ENCODE measurements at places on chromosomes 2 and 18.
A peak's percentile ranks its signal among the peaks of the same experiment; 100 is the strongest.

DNA sequence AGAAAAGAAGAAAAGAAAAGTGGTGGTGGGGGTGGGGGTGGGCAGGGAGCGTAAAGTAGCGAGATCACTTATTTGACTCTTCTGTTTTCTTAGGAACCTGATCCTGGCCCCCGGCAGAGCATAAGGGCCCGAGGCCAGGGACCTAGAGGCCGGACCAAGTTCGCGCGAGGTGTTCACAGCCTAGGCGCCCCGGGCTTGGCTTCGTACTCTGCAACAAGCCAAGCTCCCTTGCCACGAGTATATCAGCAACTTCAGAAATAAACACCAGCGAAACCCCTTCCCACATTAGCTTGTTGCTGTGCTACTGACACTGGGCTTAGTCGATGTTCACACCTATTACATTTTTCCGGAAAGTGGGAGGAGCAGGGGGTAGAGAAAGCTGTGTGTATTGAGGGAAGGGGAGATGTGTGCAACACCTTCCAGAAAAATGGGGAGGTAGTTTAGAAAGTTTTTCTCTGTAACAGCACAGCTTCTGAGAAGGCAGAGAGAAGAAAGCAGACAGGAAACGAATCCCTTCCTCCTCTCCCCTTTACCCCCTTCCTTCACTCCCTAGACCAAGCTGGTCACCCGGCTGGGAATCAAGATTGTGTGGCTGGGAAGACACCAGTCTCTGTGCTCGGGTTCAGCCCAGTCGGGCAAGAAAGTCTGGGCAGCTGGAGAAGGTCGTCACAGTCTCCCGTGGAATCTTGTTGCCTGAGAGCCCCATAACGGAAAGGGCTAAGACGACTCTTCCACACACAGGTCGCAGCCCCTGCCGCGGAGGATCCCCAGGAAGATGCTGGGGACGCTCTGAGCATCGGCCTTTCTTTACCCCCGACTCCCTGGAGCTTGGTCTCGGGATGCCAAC is 12.0 kb upstream of the SATB2 start:
- DNase-seq: no peak

- peak; percentile 91 for DNase-seq
Observed at GRCh38 chr2:167292430-167293171, 404.3 kb downstream of the XIRP2 start.

GRCh38 chr18:77000527-77000926 is 132.1 kb downstream of the MBP start:
- DNase-seq: peak; percentile 56

- no peak for DNase-seq
Observed at GRCh38 chr2:173940208-173941020, 24.8 kb downstream of the SP3 start.

GRCh38 chr2:11013196-11013595 is 101.5 kb downstream of the KCNF1 start:
- no peak for DNase-seq

DNA sequence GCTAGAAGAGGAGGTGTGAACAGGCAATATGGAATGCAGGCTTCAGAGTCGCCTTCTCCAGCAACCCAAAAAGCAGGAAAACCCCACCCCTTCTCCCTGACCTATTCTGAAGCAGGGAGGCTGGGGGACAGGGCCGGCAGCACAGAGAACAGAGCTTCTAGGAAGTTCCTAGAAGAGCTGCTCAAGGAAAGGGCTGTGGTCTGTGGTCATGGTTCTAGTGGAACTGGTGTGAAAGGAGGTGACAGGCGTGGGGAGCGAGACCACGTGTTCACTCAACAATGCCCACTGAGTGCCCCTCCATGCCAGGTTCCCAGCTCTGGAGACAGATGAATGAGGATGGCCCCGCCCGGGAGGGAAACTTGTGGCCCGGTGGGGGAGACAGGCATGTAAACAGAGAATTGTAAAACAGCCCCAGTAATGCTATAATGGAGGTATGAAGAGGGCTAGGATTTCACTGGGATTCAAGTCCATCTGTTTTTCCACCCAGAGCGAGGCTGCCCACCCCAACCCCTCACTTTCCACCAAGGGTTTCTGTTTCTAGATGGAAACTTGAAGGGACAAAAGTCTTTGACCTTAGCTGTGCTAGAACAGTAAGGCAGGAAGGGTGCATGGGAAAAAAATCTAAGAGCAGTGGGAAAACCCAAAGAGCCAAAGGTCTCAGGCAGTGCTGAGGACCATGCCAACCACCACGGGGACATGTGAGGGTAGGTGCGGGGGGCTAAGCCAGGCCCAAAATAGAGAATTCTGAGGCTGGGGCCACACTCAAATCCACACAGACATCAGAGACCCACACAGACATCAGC is 71.8 kb downstream of the TNS1 start:
- no peak for DNase-seq

GRCh38 chr2:40367652-40368051 is 84.2 kb downstream of the SLC8A1 start:
- DNase-seq: no peak

GRCh38 chr2:156253765-156254164 is 78.8 kb downstream of the NR4A2 start:
- DNase-seq: no peak

DNA sequence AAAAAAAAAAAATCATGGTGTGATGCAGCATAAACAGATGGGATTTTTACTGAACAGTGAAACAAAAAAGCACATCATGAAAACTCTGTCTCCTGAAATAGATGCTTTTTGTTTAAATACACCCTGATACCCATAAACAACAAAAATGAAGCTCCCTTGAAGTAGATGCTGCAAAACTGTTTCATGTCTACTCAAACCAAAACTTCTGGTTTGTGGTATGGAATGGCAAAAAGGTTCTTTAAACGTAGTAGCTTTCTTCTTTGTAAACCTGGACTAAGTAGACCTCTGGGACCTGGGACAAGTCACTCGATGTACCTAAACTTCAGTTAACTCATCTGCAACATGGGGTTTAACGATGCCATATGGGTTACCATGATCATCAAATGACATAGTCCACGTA is 64.4 kb upstream of the RAPH1 start:
- no peak for DNase-seq

DNA sequence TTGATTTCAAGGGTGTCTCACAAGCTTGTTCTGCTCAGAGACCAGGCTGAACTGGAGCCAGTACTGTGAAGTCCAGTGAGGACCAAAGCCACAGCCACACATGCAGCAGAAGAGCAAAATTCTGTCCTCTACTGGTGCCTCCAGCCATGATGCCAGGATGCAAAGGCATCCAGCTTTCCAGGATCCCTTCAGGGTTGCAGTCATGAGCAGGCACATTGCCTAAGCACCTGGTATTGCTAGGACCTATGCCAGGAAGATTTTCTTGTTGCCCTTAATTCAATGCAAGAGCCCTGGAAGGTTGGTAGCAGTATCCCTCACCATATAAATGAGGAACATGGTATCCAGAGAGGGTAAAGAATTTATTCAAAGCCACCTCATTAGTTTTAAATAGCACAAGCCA is 78.9 kb upstream of the CYRIA start:
- no peak for DNase-seq

- no peak for DNase-seq
Observed at GRCh38 chr2:236990552-236990951, 95.1 kb upstream of the COPS8 start.

DNA sequence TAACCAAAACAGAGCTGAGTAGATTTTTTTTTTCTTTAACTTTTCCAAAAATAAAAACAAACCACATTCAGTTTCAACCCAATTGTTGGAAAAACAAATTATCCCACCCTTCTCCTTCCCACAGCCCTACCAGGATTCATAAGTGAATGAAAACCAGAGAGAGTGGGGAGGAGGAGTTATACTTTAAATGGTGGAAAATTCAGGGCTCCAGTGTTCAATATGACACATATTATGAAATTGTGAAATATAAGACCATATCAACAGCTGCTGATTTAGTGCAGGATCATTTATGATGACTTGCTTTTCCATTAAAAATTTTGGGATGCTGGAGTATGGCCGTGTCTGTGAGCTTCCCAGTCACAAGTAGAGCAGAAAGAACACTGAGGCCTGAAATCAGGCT is 26.7 kb downstream of the COLEC12 start:
- DNase-seq: no peak

DNA sequence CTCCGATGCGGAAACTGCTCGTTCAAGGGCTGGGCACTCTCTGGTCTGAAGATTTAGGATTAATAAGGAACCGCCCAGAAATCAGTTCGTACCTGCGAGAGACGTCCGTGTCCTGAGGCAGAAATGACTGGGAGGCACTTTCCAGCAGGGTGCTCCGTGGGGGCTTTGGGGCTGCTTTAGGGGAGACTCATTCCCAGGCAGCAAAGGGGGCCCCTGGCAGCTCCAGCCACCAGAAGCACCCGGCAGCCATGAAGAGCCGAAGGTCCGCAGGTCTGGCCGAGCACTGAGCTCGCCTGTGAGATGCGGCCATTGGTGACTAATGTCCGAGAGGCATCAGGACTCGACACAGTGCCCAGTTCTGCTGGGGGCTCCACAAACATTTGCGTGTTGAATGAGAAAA is 20.9 kb downstream of the KCNG2 start:
- no peak for DNase-seq

GRCh38 chr2:3461801-3462492 is 57.4 kb downstream of the ADI1 start:
- peak; percentile 43 for DNase-seq

DNA sequence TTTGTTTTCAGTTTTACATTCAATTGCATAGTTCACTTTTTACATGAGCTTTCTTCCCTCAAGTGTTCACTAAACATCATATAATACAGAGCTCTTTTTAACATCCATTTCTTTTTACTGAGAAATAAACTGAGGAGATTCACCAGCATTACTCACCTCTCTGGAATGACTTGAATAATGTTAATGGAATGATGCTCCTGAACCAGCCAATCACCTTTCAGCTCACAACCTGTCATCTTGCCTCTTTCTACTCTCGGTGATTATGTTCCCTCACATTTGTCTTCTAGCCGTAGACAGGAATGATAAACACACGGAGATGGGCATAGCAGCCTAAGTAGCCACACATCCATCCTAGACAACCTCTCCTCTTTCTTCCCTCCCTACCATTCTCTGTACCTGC is 301.7 kb downstream of the PAX3 start:
- no peak for DNase-seq

GRCh38 chr18:45494811-45495210 is 120.5 kb upstream of the SLC14A2 start:
- no peak for DNase-seq

- DNase-seq: no peak
Observed at GRCh38 chr18:55762424-55762823, 174.4 kb upstream of the TCF4 start.

GRCh38 chr18:62977512-62977911 is 262.2 kb downstream of the PHLPP1 start:
- no peak for DNase-seq

GRCh38 chr18:40529478-40529877 is 1425.6 kb upstream of the PIK3C3 start:
- DNase-seq: peak; percentile 37

DNA sequence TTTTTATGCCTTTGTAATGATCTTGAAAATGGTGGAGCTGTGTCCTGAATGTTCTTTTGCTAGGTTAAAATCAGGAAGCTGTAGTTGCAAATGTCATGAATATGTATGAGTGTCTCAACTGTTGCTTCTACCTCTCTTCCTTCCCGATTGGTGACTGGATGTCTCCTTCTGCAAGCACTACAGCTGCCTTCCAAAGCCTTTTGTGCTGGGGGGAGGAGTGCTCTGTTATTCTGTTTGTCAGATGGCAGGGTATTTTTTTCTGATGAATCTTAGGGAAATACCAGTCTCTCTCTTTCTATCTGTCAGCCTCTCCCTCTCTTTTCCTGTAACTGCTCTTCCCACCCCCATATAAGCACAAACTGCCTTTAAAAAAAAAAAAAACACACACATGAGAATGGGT is 1396.3 kb upstream of the CELF4 start:
- no peak for DNase-seq

DNA sequence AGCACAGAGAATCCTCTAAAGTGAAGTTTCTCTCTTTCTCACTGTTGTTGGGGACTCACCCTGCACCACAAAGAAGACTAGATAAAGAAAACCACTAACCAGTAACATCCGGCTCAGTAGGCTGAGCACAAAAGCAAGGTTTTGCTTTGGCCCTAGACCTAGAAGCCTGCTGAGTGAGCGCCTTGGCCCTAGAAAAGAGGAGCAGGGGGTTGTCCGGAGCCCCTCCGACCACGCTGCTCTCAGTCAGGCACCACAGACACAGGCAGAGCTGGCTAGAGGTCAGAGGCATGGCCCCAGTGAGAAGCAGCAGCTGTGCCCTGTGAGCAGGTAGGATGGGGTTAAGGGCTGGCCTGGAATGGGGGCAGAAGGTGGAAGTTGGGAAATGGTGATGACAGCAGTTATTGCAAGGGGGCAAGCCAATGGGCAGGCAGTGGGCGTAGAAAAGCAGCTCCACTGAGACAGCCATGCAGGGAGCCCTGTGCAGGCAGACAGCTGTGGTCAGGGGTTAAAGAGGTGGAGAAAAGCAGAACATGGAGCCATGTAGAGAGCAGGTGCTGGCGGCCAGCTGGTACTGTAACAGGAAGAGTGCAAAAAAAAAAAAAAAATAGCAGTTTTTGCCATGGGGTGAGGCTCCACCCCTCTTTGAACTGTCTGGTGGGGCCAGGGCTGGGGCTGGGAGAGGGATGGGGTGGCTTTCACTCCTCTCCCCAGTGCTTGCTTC is 36.9 kb upstream of the SLC14A1 start:
- peak; percentile 90 for DNase-seq

DNA sequence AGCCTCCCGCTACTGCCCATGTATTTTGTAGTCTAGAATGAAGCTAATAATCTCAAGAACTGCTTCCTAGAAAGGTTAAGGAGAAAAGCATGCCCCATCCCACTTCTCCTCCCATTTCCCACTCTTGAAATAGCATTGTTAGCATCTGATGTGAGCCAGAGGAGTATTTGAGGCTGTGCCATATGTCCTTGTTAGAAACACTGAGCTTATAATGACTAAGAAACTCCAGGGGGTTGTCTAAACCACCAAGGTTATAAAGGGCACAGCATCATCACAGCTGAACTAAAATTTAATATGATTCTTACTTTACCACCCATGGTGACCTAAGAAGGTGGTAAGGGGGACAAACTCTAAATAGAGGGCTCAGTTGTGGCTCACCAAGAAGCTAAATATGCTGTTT is 16.6 kb downstream of the TSPYL6 start:
- peak; percentile 69 for DNase-seq

DNA sequence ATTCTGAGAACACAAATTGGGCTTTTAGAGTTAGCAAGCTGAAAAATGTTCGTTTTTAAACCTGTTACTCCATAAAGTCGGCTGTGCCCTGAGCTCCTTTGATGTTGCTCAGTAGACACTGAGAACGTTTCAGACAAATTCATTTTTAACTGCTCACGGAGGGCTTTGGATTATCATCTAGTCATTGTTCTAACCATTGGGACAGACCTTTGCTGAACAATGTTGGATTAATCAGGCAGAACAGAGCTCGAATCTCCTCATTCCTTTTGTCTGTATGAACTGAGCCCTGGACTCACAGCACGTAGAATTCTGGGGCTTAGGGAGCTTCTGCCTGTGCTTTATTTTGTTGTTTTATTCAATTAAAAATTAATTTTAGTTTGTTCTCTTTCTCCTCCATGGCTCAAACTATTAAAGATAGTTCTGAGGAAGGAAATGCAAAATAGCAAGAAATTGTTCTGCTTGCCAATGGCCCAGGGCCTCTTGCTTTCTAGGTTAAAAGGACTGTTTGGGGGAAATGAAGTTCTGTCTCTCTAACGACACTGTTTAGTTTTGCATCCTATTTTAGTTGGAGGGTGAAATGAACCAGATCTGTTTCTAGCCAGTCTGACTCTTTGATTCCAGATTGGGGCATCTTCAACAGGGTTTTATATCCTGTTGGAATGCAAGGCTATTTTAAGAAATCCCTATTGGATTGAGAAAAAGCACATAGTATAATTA is 114.7 kb upstream of the CXCR4 start:
- DNase-seq: no peak

GRCh38 chr2:114659880-114660279 is 217.4 kb downstream of the DPP10 start:
- DNase-seq: no peak

GRCh38 chr2:23707096-23707495 is 219.8 kb downstream of the ATAD2B start:
- no peak for DNase-seq
